ENCODE measurements at places on chromosomes 11 and 22. TPM values are rescaled to one million over a fixed set of nuclear protein-coding genes. Genes with fewer than 3 reads are reported as not detected.

GRCh38 chr11:112877581-112877980 lies 83.6 kb upstream of the NCAM1 start:
- H3K27me3 ChIP-seq: no peaks in the 10 kb centered on the region
- H3K4me3 ChIP-seq: no peak overlapping the region
- peaks cover 16% of the 10 kb centered on the region for H3K4me1 ChIP-seq
- H3K27ac ChIP-seq: no peak overlapping the region
- DNase-seq: no peak

GRCh38 chr11:86787018-86787536 lies 13.3 kb upstream of the PRSS23 start:
- H3K4me3 ChIP-seq: no peak overlapping the region
- H3K4me1 ChIP-seq: no peaks in the 10 kb centered on the region
- no peak overlapping the region for H3K27ac ChIP-seq
- no peak for DNase-seq
- no peaks in the 10 kb centered on the region for H3K27me3 ChIP-seq
- no peaks in the 10 kb centered on the region for H3K36me3 ChIP-seq

- DNase-seq: peak; percentile 81
- H3K27ac ChIP-seq: no peak overlapping the region
- H3K4me3 ChIP-seq: no peak overlapping the region
- peaks cover 42% of the 10 kb centered on the region for H3K36me3 ChIP-seq
- peaks cover 3% of the 10 kb centered on the region for H3K27me3 ChIP-seq
- H3K4me1 ChIP-seq: peaks cover 53% of the 10 kb centered on the region
These were observed 4.7 kb downstream of the B3GAT1 start for GRCh38 chr11:134407321-134407828.

DNA sequence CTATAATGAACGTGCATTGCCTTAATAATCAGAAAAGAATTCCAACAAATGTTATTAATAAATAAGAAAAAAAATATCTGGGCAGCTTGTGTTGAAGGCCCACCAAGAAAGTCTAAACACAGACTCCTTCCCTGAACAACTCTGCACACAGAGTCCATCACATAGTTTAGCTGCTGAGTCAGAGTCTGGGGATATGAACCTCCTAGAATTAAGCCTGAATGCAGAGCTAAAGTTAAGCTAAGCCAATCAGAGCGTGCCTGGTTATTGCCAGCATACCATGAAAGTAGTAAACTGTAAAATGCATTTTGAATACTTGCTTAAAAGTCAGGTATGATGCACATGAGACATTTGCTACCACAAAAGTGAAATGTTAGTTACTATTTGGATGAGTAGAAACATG lies 25.6 kb upstream of the TENM4 start:
- H3K36me3 ChIP-seq: no peaks in the 10 kb centered on the region
- H3K4me1 ChIP-seq: no peaks in the 10 kb centered on the region
- DNase-seq: no peak

GRCh38 chr11:119415966-119416365 lies 7.0 kb downstream of the THY1 start:
- no peak overlapping the region for H3K27ac ChIP-seq
- H3K27me3 ChIP-seq: no peaks in the 10 kb centered on the region
- H3K4me3 ChIP-seq: no peak overlapping the region
- DNase-seq: no peak
- H3K36me3 ChIP-seq: peaks cover 35% of the 10 kb centered on the region
- H3K4me1 ChIP-seq: peaks cover 37% of the 10 kb centered on the region

GRCh38 chr11:89136606-89137005 lies 41.1 kb upstream of the TYR start:
- no peak for DNase-seq
- H3K27me3 ChIP-seq: no peaks in the 10 kb centered on the region
- H3K4me3 ChIP-seq: no peak overlapping the region
- H3K27ac ChIP-seq: no peak overlapping the region
- H3K4me1 ChIP-seq: no peaks in the 10 kb centered on the region

RNASEH2C gene
- 11.8 TPM for total RNA-seq

- DNase-seq: no peak
- H3K4me1 ChIP-seq: no peaks in the 10 kb centered on the region
- H3K4me3 ChIP-seq: no peak overlapping the region
- H3K36me3 ChIP-seq: no peaks in the 10 kb centered on the region
- no peak overlapping the region for H3K27ac ChIP-seq
These were observed 1017.0 kb upstream of the TENM4 start for GRCh38 chr11:80457823-80458222.

DNA sequence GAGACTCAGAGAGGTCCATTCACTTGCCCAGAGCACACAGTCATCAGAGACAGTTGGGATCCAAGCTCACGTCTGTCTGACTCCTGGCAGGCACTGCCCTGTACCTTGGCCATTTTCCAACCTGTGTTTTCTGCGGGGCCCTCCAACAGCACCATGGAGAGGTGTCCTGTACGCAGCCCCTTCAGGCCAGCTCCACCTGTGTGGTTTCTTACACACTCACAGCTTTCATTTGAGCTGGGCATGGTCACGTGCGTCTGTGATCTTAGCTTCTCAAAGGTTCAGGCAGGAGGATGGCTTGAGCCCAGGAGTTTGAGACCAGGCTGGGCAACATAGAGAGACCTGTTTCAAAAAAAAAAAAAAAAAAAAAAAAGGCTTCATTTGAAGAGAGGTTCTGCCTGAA lies 24.4 kb downstream of the TOM1 start:
- no peaks in the 10 kb centered on the region for H3K4me1 ChIP-seq
- no peaks in the 10 kb centered on the region for H3K27me3 ChIP-seq

DNA sequence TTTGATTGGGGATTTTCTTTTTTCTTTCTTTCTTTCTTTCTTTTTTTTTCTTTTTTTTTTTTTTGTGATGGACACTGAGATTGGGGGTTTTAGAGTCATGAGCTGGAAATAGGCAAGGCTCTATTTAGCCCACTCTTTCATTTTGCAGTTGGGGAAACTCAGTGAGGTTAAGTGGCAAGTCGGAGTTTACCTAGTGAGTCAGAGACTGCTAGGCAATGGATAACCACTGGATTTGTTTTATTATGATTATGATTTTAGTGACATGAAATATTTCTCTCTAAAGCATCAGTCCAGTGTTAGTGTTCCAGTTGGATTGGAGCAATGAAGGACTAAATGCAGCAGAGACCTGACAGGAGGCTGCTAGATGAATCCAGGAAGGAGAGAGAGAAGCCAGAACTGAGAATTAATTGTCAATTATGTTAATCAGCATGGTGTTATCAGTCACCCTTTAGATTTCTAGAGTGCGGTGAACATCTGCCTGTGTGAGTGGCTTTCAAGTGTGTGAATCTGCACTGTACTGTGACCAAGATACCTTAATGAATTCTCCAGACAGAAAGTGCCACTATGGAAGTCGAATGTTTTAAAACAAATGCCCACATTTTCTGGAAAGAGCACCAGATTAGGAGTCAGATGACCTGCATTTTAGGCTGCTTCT lies 10.9 kb downstream of the BMAL1 start:
- H3K4me1 ChIP-seq: peaks cover 9% of the 10 kb centered on the region
- H3K36me3 ChIP-seq: no peaks in the 10 kb centered on the region
- peaks cover 2% of the 10 kb centered on the region for H3K27me3 ChIP-seq
- no peak overlapping the region for H3K27ac ChIP-seq
- no peak overlapping the region for H3K4me3 ChIP-seq
- DNase-seq: peak; percentile 52

- peaks cover 32% of the 10 kb centered on the region for H3K36me3 ChIP-seq
- no peak for DNase-seq
- no peak overlapping the region for H3K27ac ChIP-seq
These were observed 12.8 kb upstream of the TESMIN start for GRCh38 chr11:68763926-68764657.

- DNase-seq: no peak
- no peaks in the 10 kb centered on the region for H3K36me3 ChIP-seq
- peaks cover 10% of the 10 kb centered on the region for H3K4me1 ChIP-seq
These were observed 2.0 kb upstream of the SERGEF start for GRCh38 chr11:18014876-18015275.

DNA sequence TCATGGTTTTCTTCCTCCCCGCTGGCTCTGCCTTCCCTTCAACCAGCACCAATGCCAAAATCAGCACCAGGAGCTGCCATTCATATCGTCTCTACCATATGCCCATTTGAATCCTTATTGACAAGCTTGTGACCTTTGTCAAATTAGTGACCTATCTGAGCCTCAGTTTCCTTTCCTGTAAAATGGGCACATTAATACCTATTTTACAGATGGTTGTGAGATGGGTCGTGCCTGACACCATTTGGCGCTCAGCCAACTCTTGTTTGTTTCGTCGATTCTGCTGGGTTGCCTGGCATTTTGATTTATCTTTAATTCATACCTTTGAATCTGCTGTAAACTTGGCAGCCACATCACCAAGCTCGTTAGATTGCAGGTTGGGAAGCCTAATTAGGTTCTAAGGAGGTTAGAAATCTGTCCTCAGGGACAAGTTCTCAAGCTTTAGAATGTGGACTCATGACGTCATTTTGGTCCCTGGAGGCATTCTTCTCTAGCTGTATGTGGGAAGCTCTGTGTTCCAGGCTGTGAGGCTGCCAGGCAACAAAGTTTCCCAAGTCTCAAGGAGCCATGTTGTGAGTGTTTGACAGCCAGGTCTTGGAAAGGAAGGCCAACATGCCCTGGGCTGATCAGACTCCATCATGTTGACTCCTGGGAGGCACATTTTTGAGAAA lies 61.0 kb downstream of the RPS6KA4 start:
- no peak overlapping the region for H3K4me3 ChIP-seq
- H3K36me3 ChIP-seq: no peaks in the 10 kb centered on the region
- no peak overlapping the region for H3K27ac ChIP-seq
- DNase-seq: no peak

DNA sequence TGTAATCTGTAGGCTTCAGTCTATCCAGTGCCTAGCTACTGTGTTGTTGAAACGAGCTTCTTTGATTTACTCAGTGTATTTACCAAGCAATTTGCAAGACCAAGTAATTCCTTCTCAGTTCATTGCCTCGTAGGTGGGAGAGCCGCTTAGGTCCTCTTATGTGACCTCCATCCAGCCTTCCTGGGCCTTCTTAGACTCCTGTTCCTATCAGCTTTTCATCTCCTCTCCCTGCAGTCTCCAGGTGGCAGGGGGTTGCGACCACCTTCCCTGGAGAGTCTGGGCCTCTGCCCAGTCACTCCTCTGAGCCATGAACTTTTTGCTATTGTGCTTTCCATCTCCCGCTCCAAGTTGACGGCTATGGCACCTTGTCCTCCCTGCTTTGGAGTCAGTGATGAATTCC lies 251.8 kb downstream of the KIRREL3 start:
- H3K27ac ChIP-seq: no peak overlapping the region
- peaks cover 14% of the 10 kb centered on the region for H3K4me1 ChIP-seq
- no peak overlapping the region for H3K4me3 ChIP-seq
- no peak for DNase-seq
- H3K27me3 ChIP-seq: no peaks in the 10 kb centered on the region
- H3K36me3 ChIP-seq: no peaks in the 10 kb centered on the region

DNA sequence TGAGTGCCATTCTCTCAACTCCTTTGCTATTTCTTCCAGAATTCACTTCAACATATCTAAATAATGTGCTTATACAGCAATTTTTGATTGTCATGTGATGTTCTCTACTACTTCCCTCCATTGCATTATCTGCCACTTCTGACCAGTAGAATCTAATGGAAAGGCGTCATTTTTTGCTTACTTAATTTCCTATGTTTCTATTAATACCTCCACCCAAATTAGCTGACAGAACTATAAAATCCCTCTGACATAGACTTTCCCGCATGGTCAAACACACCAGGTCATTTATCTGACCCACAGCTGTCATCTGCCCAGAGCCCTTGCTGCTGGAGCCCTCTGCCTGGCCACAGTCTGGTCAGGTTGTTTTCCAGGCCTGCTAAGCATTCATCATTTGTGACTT lies 258.6 kb upstream of the NARS2 start:
- peaks cover 7% of the 10 kb centered on the region for H3K36me3 ChIP-seq
- H3K4me3 ChIP-seq: no peak overlapping the region
- H3K27me3 ChIP-seq: no peaks in the 10 kb centered on the region
- no peak overlapping the region for H3K27ac ChIP-seq
- H3K4me1 ChIP-seq: peaks cover 6% of the 10 kb centered on the region

DNA sequence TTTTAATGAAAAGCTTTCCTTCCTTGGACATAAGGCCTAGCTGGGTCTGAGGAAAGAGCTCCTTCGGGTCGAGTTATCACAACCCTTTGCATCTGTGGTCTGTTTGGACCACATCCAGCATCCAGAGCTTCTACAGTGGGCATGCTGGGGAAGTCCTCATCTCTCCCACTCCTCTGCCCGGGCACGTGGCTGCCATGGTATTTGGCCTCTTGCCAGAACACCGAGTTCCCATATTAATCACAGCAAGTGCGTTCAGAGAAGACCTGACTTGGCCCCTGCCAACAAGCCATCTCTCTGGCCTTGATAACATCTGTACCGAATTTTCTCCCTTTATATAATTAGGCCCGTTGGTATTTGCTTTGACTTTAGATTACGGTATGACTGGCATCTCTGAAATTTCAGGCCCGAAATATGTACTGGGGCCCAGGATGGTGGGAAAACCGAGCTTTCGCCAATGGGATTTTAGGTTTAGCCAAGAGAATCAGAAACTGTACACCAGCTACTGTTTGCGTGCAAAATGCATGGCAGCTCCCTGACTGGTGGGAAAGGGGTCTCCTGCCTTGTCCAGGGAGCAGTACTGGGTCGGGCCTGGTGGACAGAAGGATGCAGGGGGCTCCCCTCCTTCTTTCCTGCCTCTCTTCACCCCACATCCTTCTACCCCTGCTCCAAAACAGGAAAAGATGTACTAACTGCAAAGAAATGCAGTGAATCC lies 90.0 kb downstream of the MICAL2 start:
- no peak overlapping the region for H3K4me3 ChIP-seq
- no peak overlapping the region for H3K27ac ChIP-seq
- DNase-seq: no peak
- peaks cover 3% of the 10 kb centered on the region for H3K27me3 ChIP-seq
- no peaks in the 10 kb centered on the region for H3K36me3 ChIP-seq

- no peaks in the 10 kb centered on the region for H3K4me1 ChIP-seq
- no peaks in the 10 kb centered on the region for H3K36me3 ChIP-seq
- H3K4me3 ChIP-seq: no peak overlapping the region
- no peaks in the 10 kb centered on the region for H3K27me3 ChIP-seq
- no peak for DNase-seq
These were observed 13.0 kb upstream of the CARD18 start for GRCh38 chr11:105152560-105152959.

GRCh38 chr11:6225896-6226295 lies 8.5 kb downstream of the FHIP1B start:
- no peak overlapping the region for H3K27ac ChIP-seq
- DNase-seq: no peak
- no peaks in the 10 kb centered on the region for H3K4me1 ChIP-seq

CDON gene
- total RNA-seq: 34.7 TPM

GGA1 gene
- total RNA-seq: 27.2 TPM

PNPLA3 gene
- total RNA-seq: 7.2 TPM

- H3K36me3 ChIP-seq: peaks cover 87% of the 10 kb centered on the region
- peaks cover 4% of the 10 kb centered on the region for H3K4me1 ChIP-seq
- DNase-seq: no peak
- no peak overlapping the region for H3K4me3 ChIP-seq
- no peaks in the 10 kb centered on the region for H3K27me3 ChIP-seq
These were observed 79.7 kb upstream of the PITPNB start for GRCh38 chr22:27998511-27999410.

- no peak overlapping the region for H3K27ac ChIP-seq
- H3K4me1 ChIP-seq: no peaks in the 10 kb centered on the region
- no peak for DNase-seq
These were observed 36.7 kb downstream of the APLP2 start for GRCh38 chr11:130106381-130106780.

- H3K4me3 ChIP-seq: peak overlapping the region; percentile 62
- H3K36me3 ChIP-seq: peaks cover 9% of the 10 kb centered on the region
- peaks cover 46% of the 10 kb centered on the region for H3K4me1 ChIP-seq
- peaks cover 3% of the 10 kb centered on the region for H3K27me3 ChIP-seq
- no peak for DNase-seq
These were observed 555 bp downstream of the TP53I11 start for GRCh38 chr11:44950031-44950624.

- H3K27me3 ChIP-seq: no peaks in the 10 kb centered on the region
- peaks cover 63% of the 10 kb centered on the region for H3K4me1 ChIP-seq
- no peak overlapping the region for H3K4me3 ChIP-seq
- no peak for DNase-seq
- no peak overlapping the region for H3K27ac ChIP-seq
These were observed 44.0 kb upstream of the KLHL35 start for GRCh38 chr11:75476739-75477613.

Data from spinal cord (tissue), 10 donors.